ENCODE measurements at places on chromosomes 7 and 10. TPM values are rescaled to one million over a fixed set of nuclear protein-coding genes. Genes with fewer than 3 reads are reported as not detected.
A peak's percentile ranks its signal among the peaks of the same experiment; 100 is the strongest.

- peak; percentile 78 for DNase-seq
Observed at GRCh38 chr7:5421714-5422395, 1.8 kb downstream of the TNRC18 start.

DNA sequence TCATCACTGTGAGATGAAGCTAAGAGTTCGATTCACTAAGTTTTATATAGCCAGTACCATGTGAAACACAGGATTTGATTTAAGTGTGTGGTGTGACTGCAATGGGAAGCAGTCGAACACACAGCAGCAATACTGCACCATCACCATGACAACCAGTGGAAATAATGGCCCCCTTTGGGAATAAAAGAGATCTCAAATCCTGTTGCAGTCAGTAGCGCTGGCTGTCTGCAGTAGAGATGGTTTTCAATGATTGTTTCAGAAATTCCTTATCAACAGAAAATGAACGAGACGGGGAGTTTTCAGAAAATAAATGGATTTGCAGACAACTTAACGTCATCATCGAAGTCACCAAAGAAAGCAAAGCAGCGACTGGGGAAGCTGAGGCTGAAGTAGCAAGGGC is 91.0 kb downstream of the PTPRE start:
- DNase-seq: no peak

DNA sequence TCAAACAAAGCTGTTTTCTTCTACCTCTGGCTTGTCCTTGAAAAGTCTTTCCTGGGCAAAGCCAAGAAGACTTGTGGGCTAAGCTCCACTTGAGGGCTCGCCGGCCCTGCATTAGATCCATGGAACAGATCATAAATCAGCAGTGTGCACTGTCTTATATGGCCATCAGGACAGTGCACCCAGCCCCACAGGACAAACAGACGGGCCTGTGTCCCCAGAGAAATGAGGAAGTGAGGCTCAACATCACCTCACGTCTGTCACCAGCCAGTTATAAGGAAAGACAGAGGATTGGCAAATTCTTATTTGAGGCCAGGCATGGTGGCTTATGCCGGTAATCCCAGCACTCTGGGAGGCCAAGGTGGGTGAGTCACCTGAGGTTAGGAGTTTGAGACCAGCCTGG is 12.3 kb upstream of the IFT22 start:
- DNase-seq: no peak

DNA sequence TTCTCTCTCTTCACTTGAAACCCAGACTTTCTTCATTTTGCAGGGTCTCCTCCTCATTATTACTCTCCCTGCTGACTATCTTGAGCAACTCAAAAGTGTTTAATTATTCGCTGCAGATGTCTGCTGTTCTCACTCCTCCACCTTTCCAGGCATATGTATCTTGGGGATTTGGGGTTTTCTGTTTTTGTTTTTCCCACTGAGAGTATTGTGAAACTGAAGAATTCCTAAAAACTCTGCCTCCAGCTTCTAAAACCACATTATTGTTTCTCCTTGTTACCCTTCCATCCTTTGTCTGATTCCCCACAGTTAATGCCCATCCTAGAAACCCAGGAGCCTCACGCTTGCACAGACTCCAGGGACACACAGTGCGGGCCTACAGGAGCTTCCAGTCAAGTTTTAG is 51.3 kb downstream of the WNT2 start:
- no peak for DNase-seq

DNA sequence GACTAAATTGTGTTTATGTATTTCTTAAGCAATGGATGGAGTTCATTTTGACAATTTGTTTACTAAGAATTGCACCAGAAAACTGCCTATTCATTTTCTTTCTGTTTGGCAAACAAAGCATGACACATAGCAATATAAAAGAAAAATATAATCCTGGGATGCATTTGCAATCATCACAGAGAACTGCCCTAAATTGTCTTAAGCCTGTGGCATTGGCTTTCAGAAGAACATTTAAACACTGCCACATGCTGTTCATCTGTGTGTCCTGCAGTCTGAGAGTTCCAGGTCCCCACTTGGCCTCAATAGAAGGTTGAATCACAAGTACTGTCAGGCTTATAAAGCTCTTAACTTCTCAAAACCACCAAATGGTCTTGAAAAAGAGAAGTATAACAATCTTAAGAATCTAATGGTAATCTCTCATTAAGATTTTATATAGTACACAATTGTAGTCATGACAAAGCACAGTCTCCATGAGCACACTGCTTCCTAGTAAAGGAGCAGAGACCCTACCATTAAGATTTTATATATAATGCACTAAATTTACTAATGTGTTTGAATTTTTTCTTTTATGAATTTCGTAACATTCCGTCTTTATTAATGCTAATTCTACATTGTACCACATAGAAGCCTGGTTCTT is 29.9 kb downstream of the RNLS start:
- peak; percentile 64 for DNase-seq

- no peak for DNase-seq
Observed at GRCh38 chr10:95518455-95519452, 42.4 kb downstream of the SORBS1 start.

GRCh38 chr7:1693991-1694524 is 24.0 kb downstream of the ELFN1 start:
- peak; percentile 95 for DNase-seq

DNA sequence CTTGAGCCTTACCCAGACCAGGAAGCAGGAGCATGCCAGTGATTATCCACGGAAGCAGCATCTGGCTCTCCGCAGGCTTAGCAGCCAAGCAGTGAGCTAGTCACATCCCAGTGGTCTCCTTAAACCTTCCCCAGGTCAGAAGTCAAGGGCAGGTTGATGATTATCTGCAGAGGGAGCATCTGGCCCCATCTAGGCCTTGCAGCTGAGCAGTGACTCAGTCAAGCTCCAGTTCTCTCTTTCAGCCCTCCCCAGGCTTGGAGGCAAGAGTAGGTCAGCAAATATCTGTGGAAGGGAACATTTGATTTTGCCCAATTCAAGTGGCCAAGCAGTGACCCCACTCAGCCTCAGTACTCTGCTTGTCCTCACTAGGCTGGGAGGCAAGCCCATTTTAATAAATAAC is 61.6 kb downstream of the ANKRD7 start:
- DNase-seq: no peak

DNA sequence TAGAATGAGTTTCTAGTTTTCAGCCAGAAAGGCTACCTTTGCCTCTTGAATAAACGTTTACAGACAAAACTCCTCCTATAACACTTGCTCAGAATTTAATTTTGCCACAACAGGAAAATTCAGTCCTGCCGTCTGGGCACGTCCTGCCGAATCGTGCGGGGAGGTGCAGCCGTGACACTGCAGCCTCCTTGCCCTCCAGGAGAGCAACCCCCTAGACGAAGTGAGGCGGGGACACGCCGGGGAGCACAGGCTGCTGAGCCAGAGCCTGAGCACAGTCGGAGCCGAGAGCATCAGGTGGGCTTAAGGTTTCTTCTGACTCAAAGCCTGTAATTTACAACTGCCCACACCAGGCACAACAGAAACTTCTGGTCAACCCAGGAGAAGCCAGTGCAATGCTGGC is 102.3 kb downstream of the DYNC2I1 start:
- DNase-seq: no peak

GRCh38 chr10:63137306-63137705 is 4.2 kb downstream of the NRBF2 start:
- no peak for DNase-seq

- DNase-seq: no peak
Observed at GRCh38 chr10:114271779-114272167, 32.7 kb downstream of the VWA2 start.

DNA sequence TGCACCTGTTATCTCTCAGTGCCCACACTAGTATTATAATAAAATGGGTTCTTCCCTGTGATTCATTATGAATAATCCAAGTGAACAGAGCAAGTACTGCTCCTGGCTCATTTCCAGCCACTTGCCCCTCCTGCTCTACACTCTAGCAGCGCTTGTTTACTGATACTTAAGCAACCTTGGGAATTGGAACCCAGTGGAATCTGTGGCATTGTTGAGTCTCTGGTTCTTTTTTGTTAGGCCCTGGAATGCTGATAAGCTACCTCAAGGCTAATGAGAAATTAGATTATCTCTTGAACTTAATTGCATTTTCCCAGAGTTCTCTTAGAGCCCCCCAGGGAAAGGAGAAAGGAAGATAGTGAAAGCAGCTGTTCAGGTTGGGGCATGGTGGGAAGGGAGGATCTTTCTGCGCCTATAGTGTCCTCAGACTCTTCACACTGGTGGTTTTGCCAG is 34.0 kb downstream of the PRKAR2B start:
- DNase-seq: peak; percentile 60

DNA sequence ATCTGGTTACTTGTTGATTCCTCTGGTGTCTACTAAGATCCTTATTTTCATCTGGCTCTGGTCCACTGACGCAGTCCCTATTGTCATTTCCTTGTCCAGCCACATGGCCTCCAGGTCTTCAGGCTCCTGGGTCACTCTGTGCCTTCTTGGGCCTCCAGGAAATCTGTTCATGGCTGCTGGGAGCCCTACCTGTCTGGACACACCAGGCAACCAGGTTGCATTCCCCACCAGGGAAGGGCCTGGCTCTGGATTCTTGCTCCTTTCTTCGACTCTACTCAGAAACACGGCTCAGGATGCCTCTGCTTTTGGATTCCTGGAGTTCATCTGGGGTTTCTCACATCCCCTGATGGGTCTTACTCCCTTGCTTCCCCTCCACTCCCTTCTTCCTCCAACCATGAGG is 8.0 kb upstream of the PPIF start:
- DNase-seq: no peak

DNA sequence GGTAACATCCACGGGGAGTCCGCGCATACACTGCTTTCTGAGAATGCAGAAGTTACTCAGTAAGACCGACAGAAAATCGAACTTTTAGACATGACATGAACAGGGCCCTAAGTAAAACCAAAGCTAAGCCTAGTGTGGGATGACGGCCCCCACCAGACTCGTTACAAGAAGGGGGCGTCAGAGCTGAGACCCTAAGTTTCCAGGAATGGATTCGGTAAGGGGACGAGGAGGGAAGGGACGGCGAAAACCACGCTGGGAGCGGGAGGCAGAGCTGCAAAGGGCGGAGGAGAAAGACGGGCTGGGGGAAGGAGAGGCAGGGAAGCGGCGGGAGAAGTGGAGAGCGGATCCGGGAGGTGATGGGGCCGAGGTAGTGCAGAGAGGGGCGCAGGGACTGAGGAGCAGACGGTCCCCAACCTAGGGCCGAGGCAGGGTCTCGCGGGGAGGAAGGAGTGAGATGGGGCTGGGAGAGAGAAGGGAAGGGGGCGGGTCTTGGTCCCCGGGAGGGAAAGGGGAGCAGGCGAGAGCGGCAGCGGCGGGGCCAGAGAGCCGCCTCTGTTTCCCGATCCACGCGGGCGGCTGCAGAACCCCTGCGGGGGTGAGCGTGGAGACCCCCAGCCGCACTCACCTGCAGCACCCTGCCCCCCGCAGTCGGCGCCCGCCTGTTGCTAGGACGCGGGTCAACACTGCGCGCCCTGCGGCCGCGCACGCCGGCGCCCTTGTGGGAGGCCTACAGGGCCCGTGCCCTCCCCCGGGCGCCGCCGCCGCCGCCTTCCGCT is 513 bp downstream of the ODAD2 start:
- peak; percentile 84 for DNase-seq

GRCh38 chr10:82256275-82256674 is 381.3 kb downstream of the NRG3 start:
- DNase-seq: no peak

- no peak for DNase-seq
Observed at GRCh38 chr7:17342756-17343155, 44.3 kb downstream of the AHR start.

- DNase-seq: no peak
Observed at GRCh38 chr10:130202984-130203621, 66.9 kb downstream of the GLRX3 start.

GRCh38 chr10:48527756-48528155 is 77.1 kb downstream of the ARHGAP22 start:
- peak; percentile 18 for DNase-seq

DNA sequence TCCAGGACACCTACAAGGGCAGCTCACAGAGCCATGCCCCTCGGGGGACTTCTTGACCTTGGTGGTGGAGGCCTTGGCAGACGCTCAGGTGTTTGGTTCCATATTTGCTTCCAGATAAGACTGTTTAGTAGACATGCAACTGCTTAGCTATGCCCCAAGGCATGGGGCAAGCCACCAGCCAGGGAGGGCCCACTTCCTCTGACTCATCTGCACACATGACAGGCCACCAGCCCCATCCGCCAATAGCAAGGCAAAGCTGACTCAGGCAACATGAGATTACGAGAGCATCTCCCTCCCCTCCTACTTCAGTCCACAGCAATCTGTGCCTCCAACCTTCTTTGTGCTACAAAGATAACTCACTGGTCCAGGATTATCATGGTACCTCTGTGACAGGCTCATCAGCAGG is 54.9 kb downstream of the KCNMA1 start:
- no peak for DNase-seq

- DNase-seq: no peak
Observed at GRCh38 chr10:69242852-69243212, 22.7 kb downstream of the HKDC1 start.

- DNase-seq: no peak
Observed at GRCh38 chr10:11616021-11616420, 4.6 kb upstream of the USP6NL start.

DNA sequence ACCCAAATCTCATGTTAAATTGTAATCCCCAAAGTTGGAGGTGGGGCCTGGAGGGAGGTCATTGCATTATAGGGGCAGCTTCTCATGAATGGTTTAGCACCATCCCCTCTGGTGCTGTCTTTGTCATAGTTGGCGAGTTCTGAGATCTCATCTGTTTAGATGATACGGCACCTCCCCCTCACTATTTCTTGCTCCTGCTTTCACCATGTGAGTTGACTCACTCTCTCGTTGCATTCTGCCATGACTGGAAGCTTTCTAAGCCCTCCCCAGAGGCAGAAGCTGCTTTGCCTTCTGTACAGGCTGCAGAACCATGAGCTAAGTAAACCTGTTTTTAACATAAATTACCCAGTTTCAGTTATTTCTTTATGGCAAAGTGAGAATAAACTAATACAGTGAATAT is 18.9 kb upstream of the ZNF138 start:
- no peak for DNase-seq

GRCh38 chr7:95141755-95142154 is 182.6 kb downstream of the PON1 start:
- DNase-seq: no peak

DNA sequence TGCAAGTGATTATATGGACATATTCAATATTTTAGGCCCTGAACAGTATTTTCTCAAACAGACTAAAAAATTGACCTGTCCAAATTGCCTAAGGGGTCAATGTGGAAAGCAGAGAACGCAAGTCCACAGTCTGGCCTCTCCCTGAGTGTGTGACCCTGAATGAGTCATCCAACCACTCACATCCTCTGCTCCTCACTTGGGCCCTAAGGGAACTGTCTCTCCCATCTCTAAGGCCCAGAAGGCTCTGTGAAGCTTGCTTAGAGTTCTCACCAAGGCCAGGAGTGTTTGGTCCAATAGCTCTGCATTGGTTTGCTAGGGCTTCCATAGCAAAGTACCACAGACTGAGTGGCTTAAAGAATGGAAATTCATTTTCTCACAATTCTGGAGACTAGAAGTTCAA is 155.1 kb downstream of the LSM5 start:
- DNase-seq: no peak

- no peak for DNase-seq
Observed at GRCh38 chr7:92782855-92783254, 53.5 kb downstream of the CDK6 start.

DMBT1 gene
- total RNA-seq: 0.02 TPM

SLC13A4 gene
- 2.3 TPM for total RNA-seq

INSYN2A gene
- not detected for total RNA-seq

MUC12 gene
- 5.9 TPM for total RNA-seq

ITGA8 gene
- total RNA-seq: 0.25 TPM

GARIN1A gene
- total RNA-seq: 0.63 TPM

POMZP3 gene
- total RNA-seq: 8.2 TPM

CELF2 gene
- total RNA-seq: 139 TPM

GATA3 gene
- 42.4 TPM for total RNA-seq

Data from endodermal cell (in vitro differentiated cells).